ENCODE measurements at places on chromosomes 13 and 19. TPM values are rescaled to one million over a fixed set of nuclear protein-coding genes. Genes with fewer than 3 reads are reported as not detected.

Gene SPACA4
- not detected for total RNA-seq

Gene LRRC63
- total RNA-seq = not detected

Gene GPR4
- total RNA-seq = 3.9 TPM

Gene CALR3
- total RNA-seq = not detected

DNA sequence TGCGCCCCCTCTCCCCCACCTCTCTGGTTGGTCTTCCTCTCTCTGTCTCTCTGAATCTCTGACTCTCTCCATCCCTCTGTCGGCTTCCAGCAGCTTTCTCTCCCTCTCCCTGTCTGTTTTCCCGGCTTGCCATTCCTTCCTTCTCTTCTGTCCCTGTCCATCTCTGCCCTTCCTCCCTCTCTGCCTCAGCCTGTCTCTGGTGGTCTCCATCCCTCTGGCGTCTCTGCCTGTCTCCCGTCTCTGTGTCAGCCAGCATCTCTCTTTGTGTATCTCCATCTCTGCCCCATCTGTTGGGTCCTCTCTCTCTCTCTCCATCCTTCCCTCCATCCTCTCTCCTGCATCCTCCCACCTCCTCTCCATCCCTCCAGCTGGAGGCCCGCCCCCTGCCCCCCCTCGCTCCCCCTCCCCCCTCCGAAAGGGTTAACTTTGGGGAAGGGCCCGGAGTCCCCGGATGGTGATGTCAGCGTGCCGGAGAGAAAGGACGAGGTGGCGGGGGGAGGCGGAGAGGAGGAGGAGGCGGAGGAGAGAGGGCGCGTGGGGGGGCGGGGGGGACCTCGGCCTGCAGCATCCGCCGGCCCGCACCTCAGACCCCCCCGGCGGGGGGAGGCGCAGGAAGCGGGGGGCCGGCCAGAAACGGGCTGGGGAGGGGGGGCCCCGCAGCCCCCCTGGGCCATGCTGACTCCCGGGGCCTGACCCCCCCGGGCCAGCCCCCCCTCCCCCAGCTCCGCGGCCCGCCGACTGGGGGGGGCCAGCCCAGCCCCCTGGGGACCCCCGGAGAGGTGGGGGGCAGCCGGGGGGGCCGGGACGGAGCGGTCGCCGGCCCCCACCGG, at the start of gene BRSK1:
BRSK1 (plus strand) TSS at position 450 of the 830 bp plus-strand sequence. CDS start 446 bp downstream, outside the sequence.
- DNase-seq = peak; percentile 86
